ENCODE measurements at places on chromosomes 6 and 20. TPM values are rescaled to one million over a fixed set of nuclear protein-coding genes. Genes with fewer than 3 reads are reported as not detected.

C20orf202 gene
- total RNA-seq, result 0.09 TPM

C6orf132 gene
- 1.4 TPM for total RNA-seq

SRSF3 gene
- total RNA-seq, result 181 TPM

SERPINB1 gene
- 22.1 TPM for total RNA-seq

MYMX gene
- not detected for total RNA-seq

BMP5 gene
- total RNA-seq, result not detected

EPB41L1 gene
- 13.5 TPM for total RNA-seq

Data from fibroblast of the aortic adventitia (primary cell).